ENCODE measurements at places on chromosomes 2 and 18.

- DNase-seq, result no peak
Observed at GRCh38 chr2:229223107-229223506, 48.0 kb downstream of the PID1 start.

- no peak for DNase-seq
Observed at GRCh38 chr2:188122985-188123384, 168.7 kb upstream of the GULP1 start.

- no peak for DNase-seq
Observed at GRCh38 chr2:223621901-223622300, 19.7 kb upstream of the SCG2 start.

DNA sequence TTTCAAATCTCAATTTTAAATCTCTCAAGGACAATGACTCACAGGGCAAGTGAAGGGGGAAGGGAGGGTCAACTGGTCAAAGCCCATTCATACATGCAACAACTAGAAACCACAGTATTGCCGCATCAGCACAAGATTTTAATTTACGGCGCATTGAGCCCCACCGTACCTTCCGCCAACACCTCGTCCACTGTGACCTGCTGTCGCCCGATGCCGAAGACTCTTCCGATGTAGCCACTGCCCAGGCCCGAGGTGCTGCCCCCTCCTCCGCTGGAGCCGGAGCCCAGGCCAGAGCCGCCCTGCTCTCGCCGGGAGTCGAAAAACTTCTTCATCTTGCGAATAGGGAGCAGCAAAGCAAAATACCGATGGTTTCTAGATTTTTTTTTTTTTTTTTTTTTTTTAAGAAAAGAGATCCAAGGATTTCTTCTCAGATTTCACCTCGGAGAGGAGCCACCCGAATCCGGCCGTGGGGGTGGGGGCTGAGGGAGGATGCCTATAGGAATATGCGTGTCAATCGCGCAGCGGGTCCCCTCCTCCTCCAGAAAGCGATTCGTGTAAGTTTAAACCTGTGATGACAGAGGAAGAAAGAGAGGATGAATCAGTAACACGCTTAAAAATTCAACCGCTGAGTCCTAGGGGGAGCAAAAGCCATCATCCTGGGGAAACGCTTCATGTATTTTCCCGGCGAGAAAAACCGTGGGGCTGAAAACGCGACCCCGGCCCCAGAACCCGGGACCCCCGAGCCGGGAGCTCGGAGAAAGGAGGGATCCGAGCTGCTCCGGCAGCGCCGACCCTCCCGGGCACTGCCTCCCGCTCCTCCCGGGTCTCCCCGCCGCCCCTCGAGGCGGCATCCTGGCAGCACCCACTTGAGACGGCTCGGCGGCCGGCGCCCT is 584 bp downstream of the AAK1 start:
- peak; percentile 80 for DNase-seq

- no peak for DNase-seq
Observed at GRCh38 chr18:63480476-63480875, 3.7 kb downstream of the SERPINB5 start.

- no peak for DNase-seq
Observed at GRCh38 chr2:207619764-207620203, 5.4 kb downstream of the METTL21A start.

GRCh38 chr18:61731693-61732376 is 161.0 kb downstream of the RNF152 start:
- no peak for DNase-seq

DNA sequence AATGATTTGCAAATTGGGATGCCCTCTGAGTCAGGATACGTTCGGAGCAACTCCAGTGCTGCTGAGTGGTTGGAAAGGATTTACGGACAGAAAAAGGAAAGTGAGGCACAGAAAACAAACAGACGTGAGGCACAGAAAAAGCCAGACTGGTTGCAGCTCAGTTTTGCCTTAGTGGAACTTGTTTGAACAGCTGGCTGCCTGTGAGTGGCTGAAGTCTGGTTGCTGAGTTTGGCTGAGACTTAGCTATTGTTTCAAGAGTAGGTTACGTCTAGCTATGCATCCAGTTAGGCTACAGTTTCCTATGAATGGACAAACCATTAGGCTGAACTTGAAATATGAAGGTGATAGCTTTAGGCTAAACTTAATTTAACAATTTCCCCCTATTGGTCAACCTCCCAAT is 256.6 kb downstream of the VAPA start:
- no peak for DNase-seq

Data from ascending aorta (tissue), 2 donors.